Colonic mucosa (tissue), 4 donors: ENCODE measurements at places on chromosomes 11 and 22. TPM values are rescaled to one million over a fixed set of nuclear protein-coding genes. Genes with fewer than 3 reads are reported as not detected.

- DNase-seq: no peak
These were observed 35.3 kb upstream of the FCHSD2 start for GRCh38 chr11:73177380-73177777.

DNA sequence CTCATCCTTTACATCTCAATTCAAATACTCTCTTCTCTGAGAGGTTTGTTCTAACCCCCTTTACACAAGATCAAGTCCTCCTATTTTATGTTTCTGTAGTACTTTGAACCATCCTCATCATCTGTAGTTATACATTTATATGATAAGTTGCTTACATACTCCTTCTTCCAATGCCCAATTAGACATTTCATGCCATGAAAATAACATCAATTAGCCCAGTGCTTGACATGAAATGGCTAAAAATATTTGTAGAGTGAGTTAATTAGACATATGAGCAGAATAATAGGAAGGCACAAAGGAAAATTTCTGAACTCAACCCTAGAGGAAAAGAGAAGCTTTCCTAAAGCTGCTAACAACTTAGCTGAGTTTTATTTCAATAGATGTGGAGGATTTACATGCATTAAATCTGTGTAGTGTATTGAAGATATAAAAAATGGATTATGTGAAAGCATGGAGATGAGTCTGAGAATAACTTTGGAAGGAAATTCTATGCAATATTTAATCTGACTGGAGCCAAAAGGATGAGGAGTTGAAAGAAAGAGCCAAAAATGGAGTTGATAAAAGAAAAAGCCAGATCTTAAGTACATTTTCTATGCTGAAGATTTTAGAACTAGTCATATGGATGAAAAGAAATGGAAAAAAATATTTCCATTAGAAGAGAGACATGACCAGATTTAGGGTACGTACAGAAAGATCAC lies at the start of gene OR56A1:
TSS of gene OR56A1 (minus strand) at position 51 of the 698 bp plus-strand sequence. CDS start 3,066 bp downstream, outside the sequence.
- DNase-seq: no peak

- no peak for DNase-seq
These were observed 10.1 kb upstream of the FANCF start for GRCh38 chr11:22635689-22636088.

- no peak for DNase-seq
These were observed 3.4 kb downstream of the DGCR6 start for GRCh38 chr22:18909556-18909955.

HBD gene
- total RNA-seq: not detected

SAA1 gene
- total RNA-seq: 3.7 TPM

GRCh38 chr11:57571606-57572005 lies 4.1 kb upstream of the UBE2L6 start:
- no peak for DNase-seq

DNA sequence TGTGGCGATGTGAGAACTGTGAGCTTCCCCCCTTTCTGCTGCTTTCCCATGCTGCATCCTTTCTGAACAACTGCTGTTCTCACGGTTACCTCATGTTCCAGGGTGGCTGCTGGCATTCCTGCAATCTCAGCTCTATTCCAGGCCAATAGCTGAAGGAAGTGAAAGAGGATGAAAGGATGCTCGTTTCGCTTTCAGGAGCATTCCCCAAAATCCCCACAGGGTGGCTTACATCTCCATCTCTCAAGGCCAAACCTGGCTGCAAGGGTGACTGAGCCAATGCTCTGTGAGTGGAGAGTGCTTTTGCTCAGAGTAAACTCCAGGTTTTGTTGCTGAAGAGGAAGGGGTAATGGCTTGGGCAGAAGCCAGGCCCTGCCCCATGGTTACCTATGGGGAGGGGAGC lies 848.2 kb downstream of the BRD1 start:
- DNase-seq: no peak
